ENCODE measurements at places on chromosomes 11 and 22.
A peak's percentile ranks its signal among the peaks of the same experiment; 100 is the strongest.

- DNase-seq, result no peak
Observed at GRCh38 chr22:50545522-50546325, at the start of gene KLHDC7B. TSS of gene KLHDC7B (plus strand) at chr22:50545899. CDS start at chr22:50546244, 345 bp downstream.

DNA sequence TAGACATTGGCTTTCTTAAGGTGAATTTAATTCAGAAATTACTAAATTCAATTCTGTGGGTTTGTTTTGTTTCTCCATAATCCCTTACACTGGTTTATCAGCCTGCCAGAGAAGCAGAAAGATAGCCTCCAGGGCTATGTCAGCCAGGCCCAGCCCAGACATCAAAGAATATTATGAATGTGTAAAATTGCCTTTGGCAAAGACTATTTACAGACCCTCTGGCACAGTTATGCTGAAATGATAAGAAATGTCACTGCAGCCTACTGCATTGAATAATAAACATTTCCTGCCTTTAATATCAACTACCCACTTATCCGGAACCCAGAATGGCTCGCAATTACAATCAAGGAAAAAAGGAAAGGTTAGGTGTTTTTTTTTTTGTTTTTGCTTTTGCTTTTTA lies 562.5 kb upstream of the LRRC4C start:
- no peak for DNase-seq

GRCh38 chr22:26131589-26132154 lies 37.6 kb upstream of the SEZ6L start:
- no peak for DNase-seq

DNA sequence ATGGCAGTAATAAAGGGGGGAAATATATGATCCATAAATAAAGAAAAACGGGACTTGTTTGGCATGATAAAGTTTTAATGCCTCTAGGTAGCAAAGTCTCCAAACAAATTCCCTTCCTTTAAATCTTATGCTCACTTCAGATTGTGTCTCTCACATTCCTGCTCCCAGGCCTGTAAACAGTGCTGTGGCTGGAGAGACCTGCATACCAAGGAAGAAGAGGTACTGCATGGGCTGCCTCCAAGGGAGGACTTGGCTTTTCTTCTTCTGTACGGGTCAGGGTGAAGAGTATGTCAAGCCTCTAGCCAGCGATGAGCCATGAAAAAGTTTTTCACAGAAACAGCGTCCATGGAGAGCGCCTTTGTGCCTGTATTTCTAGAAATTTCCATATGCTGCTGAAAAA lies 161.8 kb downstream of the KIRREL3 start:
- no peak for DNase-seq

DNA sequence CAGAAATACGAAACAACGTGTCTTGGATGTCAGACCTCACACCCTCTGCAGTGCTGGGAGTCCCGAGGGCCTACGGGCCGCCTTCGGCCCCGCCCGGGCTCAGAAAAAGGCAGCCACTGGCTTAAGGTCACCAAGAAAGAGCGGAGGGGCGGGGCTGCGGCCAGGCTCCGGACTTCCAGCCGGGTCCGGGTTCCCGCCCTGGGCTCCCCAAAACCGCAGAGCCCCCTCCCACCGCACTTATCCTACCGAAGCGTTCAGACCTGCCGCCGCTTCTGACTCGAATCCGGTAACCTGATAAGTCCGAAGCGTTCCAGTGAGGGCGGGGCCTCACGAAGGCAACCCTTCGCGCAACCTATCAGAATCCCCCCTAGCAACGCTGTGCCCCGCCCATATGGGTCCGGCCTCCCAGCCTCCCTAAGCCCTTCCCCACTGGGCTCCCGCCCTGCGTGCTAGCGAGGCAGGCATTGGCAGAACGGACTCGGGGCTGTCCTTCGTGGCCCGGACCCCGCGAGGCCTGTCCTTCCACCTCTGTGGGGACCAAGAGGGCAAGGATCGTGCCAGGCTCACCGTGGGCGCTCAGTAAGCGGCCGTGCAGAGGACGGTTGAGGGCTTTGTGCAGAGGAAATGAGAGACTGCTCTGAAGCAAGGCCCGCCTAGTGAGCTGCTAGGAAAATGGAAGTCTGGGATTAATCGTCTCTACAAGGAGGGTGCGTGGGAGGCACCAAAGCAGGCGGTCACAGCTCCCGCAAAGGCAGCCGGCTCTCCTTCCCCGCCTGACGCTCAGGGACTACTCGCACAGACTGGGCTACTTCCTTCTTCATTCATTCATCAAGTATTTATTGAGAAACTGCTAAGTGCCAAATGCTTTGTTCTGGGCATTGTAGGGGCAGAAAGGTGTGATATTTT lies at the start of gene NAGA:
NAGA (minus strand) TSS at position 296 of the 906 bp plus-strand sequence. CDS start 515 bp downstream, outside the sequence.
- peak; percentile 94 for DNase-seq

GRCh38 chr11:129973809-129974208 lies 28.8 kb downstream of the PRDM10 start:
- peak; percentile 62 for DNase-seq

GRCh38 chr22:35590634-35591295 lies 26.4 kb downstream of the MB start:
- no peak for DNase-seq

Measured in nephron progenitor cell (in vitro differentiated cells).